Activated CD8-positive, alpha-beta T cell treated with anti-CD3 and anti-CD28 coated beads for 36 hours (primary cell): ENCODE measurements at places on chromosomes 11 and 22.

DNA sequence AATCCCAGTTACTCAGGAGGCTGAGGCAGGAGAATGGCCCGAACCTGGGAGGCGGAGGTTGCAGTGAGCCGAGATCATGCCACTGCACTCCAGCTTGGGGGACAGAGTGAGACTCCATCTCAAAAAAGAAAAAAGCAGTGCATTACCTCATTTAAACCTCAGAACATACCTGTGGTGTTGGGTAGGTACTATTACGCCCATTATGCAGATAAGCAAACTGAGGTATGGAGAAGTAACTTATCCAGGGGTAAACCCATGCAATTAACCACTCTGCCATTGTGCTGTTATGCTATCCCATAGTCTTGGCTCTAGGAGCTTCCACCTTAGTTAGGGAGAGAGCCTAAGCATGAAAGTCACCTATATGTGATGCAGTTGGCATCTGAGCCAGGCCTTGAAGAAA is 2.3 kb upstream of the SEC14L3 start:
- DNase-seq = no peak
- no peaks in the 10 kb centered on the region for H3K4me1 ChIP-seq
- no peak overlapping the region for H3K27ac ChIP-seq
- H3K4me3 ChIP-seq = no peak overlapping the region
- H3K27me3 ChIP-seq = peaks cover 6% of the 10 kb centered on the region
- no peaks in the 10 kb centered on the region for H3K36me3 ChIP-seq

- no peaks in the 10 kb centered on the region for H3K27me3 ChIP-seq
- H3K4me3 ChIP-seq = no peak overlapping the region
- DNase-seq = no peak
- no peak overlapping the region for H3K27ac ChIP-seq
These were observed 900.7 kb downstream of the JRKL start for GRCh38 chr11:97290464-97291041.

- H3K27ac ChIP-seq = no peak overlapping the region
- no peak overlapping the region for H3K4me3 ChIP-seq
- DNase-seq = no peak
- H3K4me1 ChIP-seq = peaks cover 49% of the 10 kb centered on the region
These were observed 3.8 kb downstream of the GAS2L1 start for GRCh38 chr22:29310065-29310862.

DNA sequence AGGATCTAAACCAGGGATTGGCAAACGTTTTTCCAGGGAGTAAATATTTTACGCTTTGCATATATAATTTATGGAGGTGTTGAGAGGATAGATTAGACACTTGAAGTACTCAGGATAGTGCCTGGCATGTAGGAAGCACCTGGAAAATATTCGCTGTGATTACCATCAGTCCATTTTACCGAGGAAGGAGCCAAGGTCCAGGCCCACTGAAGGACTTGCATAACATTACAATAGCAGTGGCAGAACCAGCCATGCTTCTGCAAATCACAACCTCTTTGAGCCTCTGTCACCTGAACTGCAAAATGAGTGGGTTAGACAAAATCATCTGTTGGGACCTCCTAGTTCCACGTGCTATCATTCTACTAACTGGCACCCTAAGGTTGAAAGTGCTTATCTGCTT is 5.4 kb downstream of the FUT4 start:
- H3K27ac ChIP-seq = no peak overlapping the region
- no peaks in the 10 kb centered on the region for H3K27me3 ChIP-seq
- peaks cover 14% of the 10 kb centered on the region for H3K36me3 ChIP-seq

GRCh38 chr11:22407921-22408320 is 69.7 kb downstream of the SLC17A6 start:
- no peak overlapping the region for H3K4me3 ChIP-seq
- no peaks in the 10 kb centered on the region for H3K4me1 ChIP-seq
- no peak overlapping the region for H3K27ac ChIP-seq
- DNase-seq = no peak
- H3K36me3 ChIP-seq = no peaks in the 10 kb centered on the region

DNA sequence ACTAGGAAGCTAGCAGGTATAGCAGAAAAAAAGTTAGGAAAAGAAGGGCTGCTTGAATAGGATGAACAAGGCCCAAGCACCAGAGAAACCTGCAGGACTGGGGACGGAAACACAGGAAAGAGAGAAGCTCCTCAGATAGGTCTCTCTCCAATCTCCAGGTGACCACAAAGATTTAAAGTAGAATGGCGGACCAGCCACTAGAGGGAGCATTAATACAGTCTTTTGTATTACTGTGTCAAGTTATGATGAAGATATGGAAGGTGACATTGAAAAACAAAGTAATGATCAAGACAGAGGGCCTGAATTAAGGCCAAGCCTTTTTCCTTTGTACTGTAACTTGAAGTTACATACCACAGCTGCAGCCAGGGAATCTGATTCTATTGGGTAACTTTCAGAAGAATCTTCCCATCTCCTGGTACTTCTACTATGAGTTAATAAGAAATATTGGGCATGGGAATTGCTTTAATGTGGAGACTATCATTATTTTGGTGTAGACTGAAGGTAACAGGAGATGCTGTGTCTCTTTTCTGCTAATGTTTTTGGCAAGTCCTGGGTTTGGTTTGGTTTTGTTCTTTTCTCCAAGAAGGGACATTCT is 33.8 kb downstream of the OR2AG2 start:
- H3K4me3 ChIP-seq = no peak overlapping the region
- peaks cover 84% of the 10 kb centered on the region for H3K4me1 ChIP-seq
- H3K27ac ChIP-seq = peak overlapping the region; percentile 78
- no peaks in the 10 kb centered on the region for H3K27me3 ChIP-seq
- peaks cover 39% of the 10 kb centered on the region for H3K36me3 ChIP-seq

DNA sequence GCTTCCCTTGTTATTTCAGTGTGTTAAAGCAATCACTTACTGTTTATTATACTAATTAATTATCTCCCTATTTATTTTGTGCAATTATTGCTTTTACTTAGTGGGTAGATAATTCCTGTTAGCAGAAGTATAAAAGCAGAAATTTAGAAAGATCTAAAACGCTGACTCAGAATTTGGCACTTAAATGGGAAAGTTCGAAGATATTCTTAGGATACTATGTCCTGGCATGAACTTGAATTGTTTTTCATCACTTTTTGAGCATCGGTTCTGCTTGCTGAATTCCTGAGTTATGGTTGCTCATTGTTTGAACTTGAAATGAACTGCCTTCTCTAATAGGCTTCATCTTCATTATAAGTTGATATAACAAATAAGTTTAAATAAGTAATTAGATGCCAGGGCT is 325.4 kb downstream of the JRKL start:
- H3K27me3 ChIP-seq = no peaks in the 10 kb centered on the region
- no peak overlapping the region for H3K4me3 ChIP-seq
- no peak overlapping the region for H3K27ac ChIP-seq
- DNase-seq = no peak
- no peaks in the 10 kb centered on the region for H3K36me3 ChIP-seq
- no peaks in the 10 kb centered on the region for H3K4me1 ChIP-seq

GRCh38 chr22:39309881-39310714 is 9.3 kb downstream of the RPL3 start:
- H3K4me3 ChIP-seq = no peak overlapping the region
- H3K4me1 ChIP-seq = peaks cover 30% of the 10 kb centered on the region
- H3K27me3 ChIP-seq = no peaks in the 10 kb centered on the region
- H3K27ac ChIP-seq = no peak overlapping the region

DNA sequence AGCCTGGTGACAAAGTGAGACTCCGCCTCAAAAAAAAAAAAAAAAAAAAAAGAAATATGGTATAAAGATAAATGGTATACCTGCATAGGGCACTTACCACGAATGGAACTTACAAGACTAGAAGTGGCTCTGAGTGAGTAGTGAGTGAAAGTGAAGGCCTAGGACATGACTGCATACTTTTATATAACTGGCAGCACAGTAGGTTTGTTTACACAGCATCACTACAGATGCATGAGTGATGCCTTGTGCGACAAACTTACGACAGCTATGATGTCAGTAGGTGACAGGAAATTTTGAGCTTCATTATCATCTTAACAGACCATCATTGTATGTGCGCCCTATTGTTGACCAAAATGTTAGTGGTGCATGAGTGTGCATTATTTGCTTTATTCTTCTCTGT is 17.7 kb downstream of the XRCC6 start:
- no peak overlapping the region for H3K27ac ChIP-seq
- H3K36me3 ChIP-seq = peaks cover 64% of the 10 kb centered on the region
- no peak overlapping the region for H3K4me3 ChIP-seq

DNA sequence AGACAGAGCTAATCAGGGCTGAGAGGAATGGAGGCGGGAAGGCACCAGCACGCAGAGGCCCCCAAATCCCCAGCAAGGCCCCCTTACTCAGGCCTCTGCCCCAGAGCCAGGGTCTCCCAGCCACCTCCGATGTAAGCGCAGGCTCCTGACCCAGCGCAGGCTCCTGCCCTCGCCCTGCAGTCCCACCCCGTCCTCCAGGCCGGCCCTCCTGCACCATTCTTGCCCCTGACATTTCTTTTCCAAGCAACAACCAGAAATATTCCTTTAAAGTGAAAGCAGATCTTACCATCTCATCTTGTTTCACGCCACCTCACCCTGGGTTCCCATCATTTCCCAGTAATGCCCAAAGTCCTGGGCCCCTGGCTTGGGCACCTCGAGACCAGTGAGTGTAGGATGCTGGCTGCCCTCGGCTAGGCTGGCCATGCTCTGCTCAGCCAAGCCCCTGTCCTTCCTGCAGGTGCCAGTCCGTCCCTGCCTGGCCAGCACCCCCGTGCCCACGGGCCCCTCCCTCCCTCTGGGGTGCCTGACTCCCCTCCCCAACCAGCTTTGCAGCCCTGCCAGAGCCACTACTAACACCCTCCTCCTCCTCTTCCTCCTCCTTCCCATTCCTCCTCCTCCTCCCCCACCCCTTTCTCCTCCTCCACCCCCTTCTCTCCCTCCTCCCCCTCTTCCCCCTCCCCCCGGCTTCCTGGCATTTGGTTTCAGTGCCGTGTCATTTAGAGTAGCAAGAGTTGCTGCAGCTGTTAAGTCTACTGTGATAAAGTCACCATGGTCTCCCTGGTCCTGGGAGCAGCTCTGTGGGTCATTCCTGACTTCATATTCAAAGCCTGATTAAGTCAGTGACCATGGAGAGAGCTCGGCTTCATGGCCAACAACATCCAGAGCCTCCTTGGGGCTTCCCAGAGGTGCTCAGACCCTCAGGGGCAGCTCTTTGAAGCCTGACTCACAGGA is 78.7 kb downstream of the PIWIL3 start:
- H3K27me3 ChIP-seq = no peaks in the 10 kb centered on the region
- H3K36me3 ChIP-seq = no peaks in the 10 kb centered on the region
- no peak for DNase-seq
- no peak overlapping the region for H3K4me3 ChIP-seq
- no peaks in the 10 kb centered on the region for H3K4me1 ChIP-seq

DNA sequence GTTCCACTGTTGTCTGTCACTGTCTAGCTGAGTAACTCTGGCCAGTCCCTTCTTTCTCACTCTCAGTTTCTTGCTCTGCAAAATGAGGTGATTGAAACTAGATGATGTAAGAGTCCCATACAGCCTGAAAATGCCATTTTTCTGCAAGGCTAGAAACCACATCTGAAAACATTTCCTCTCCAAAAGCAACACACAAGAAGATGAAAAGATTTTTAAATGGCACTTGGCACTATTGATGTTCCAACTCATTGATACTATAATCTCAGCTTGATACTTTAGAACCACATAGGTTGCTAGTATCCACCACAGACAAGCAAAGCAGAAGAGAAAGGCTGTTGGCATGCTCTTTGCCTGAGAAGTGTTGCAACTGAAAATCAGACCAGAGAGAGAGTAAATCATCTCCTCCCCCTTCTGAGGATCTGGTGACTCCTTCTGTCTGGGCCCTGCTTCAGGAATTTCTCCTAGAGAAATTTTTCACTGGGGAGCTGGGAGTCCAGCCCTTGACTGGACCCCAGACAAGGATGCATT is 1217.9 kb downstream of the LRRC4C start:
- H3K4me3 ChIP-seq = no peak overlapping the region
- DNase-seq = no peak
- H3K4me1 ChIP-seq = no peaks in the 10 kb centered on the region
- no peaks in the 10 kb centered on the region for H3K36me3 ChIP-seq
- no peaks in the 10 kb centered on the region for H3K27me3 ChIP-seq
